ENCODE measurements at places on chromosomes 7 and 10.

DNA sequence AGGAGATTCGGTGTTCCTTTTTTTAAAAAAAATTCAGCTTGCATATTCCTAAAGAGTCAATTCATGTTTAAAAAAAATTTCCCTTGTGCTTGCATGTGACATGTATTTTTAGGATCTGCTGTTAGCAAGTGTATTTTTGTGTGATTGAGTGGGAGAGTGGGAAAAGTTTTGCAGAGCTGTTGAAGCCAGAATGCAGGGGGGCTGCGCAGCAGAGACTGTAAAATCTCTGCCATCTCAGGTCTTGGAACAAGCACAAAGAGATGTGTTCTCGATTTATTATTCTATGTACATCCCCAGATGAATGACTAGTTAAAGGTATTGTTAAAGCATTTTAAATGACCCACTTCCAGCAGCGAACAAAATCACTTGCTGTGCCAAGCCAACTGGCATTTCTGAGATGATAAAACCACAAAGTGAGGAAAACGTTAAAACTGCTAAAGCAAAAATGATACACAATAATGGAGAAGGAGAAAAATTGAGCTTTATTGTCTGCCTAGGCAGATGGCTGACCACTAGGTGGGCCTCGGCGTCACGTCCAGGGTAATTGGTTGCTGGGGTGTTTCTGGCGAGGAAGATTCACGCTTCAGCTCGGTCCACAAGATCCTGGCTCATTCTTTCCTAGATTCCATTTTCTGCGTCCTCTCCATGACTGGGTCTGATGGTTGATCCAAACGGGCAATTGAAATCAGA is 67.0 kb upstream of the ATRNL1 start:
- DNase-seq, result no peak

DNA sequence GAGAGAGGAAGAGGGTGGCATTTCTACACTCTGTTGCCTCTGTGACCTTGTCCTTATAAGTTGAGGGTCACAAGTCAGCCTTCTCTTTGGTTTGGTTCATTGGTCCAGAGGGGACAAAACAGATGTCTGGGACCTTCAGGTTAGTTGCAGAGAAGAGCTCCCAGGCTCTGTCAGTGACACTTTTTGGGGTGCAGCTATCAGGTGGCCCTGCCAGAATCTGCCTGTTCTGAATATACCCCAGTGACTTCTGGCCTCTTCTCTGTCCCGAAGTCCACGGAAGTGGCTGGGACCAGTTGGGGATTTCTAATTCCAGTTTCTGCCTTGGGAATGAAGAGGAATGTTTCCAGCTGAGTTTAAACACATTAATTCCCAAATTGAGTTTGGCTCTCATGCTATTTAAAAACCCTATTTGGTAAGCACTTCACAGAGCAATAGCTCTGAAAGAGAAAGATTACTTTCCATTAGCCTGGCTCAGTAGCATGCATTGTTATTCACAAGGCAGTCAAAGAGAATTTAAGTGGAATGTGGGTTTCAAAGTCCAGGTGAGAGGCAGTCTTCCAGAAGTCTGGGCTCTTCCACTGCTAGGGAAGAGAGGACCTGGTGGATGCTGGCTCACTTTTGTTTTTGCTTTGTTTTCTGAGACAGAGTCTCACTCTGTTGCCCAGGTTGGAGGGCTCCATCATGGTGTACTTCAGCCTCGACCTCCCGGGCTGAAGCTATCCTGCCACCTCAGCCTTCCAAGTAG is 237.8 kb upstream of the GALNT17 start:
- no peak for DNase-seq

DNA sequence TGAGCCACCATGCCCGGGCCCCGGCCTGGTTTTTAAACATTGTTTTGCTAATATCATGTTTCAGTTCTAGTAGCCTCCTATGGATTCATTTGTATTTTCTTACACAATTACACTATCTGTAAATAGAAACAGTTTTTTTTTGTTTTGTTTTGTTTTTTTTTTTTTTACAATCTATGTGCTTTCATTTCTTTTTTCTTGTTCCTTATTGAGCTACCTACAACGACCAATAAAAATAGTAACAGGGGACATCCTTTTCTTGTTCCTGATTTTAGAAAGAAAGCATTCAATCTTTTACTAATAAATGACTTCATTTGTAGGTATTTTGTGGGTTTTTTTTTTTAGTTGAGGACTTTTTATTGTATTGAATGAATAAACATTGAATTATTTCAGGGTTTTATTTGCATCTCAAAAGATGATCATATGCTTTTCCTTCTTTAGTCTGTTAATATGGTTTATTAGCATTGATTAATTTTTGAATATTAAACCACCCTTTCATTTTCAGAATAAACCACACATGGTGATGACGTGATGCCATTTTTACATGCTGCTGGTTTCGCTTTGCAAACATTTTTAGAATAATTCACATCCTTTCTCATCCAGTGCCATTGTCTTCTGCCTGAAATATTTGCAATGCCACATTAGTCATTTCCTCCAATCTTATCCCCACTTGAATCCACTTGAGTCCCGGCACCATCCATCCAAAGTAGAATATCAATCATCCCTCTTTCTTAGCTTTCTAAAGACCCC is 18.1 kb upstream of the AKR1E2 start:
- no peak for DNase-seq

- no peak for DNase-seq
Observed at GRCh38 chr7:45416846-45417245, 157.3 kb upstream of the ADCY1 start.

DNA sequence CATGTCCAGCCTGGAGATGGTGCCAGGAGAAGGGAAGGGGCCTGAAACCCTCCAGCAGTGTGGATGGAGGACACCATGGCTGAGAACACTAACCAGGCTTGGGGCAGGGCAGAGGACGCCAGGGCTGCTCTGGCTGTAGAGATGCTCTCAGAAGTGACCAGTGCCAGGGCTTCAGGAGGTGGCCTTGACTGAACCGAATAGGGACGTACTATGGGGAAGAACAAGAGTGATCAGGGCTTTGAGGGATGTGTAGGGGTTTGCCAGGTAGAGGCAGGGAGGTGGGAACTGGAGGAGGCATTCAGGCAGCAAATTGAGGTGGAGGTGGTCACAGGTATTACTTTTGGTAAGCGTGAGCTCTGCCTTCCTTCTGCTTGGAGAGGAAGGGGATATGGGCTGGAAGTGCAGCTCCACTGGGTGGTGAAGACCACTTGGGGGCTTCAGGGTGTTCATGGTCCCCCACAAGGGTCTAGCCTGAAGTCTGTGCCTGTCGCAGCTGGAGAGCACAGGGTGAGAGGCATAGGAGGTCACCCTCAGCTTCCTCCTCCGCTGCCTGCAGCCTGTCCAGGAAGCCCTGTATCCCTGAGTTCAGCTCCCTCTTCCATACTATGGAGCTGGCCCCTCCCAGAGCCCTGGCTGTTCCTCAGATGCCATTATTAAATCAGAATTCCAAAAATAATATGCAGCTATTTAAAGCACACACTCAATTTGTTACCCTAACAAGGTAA is 27.8 kb downstream of the ADCY1 start:
- DNase-seq, result no peak

GRCh38 chr7:70481570-70482123 is 650.3 kb upstream of the GALNT17 start:
- DNase-seq, result no peak

DNA sequence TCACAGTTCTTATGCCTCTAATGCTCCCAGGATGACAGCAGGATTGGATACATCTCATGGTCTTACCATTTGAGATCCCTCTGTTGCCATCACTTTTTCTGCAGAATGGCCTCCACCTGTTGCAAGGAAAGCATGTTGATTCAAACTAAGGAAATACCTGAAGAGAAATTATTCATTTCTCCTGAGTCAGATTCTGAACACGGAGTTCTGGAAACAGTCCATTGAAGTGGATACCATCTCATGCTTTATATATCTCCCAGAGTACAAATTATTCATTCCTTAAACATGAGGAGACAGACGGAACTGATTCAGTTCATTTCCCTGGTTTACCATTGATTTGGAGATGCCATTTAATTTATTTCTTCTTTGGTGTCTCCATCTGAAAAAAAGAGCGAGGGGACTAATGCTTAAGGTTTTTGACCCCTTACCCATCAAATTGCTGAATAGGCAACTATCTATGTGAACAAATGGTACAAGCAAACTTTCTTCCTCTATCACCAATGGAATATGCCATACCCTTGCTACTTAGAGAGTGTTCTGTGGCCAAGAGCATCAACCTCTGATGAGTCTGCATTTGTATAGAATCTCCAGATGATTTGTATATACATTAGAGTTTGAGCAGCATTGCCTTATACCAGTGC is 305.0 kb upstream of the LRGUK start:
- no peak for DNase-seq

GRCh38 chr10:110350812-110351211 is 46.1 kb upstream of the SMNDC1 start:
- DNase-seq, result no peak

- no peak for DNase-seq
Observed at GRCh38 chr10:33900596-33900995, 566.1 kb upstream of the NRP1 start.
